Activated naive CD8-positive, alpha-beta T cell treated with anti-CD3 and anti-CD28 coated beads, Interleukin-2, amount 50 U/mL, for 16 hours (primary cell): ENCODE measurements at places on chromosomes 12 and 14.
A peak's percentile ranks its signal among the peaks of the same experiment; 100 is the strongest.

GRCh38 chr12:92055877-92056276 is 89.8 kb downstream of the BTG1 start:
- peak; percentile 36 for DNase-seq

- no peak for DNase-seq
Measured at GRCh38 chr14:100906420-100906819, 2.9 kb upstream of the RTL1 start.

DNA sequence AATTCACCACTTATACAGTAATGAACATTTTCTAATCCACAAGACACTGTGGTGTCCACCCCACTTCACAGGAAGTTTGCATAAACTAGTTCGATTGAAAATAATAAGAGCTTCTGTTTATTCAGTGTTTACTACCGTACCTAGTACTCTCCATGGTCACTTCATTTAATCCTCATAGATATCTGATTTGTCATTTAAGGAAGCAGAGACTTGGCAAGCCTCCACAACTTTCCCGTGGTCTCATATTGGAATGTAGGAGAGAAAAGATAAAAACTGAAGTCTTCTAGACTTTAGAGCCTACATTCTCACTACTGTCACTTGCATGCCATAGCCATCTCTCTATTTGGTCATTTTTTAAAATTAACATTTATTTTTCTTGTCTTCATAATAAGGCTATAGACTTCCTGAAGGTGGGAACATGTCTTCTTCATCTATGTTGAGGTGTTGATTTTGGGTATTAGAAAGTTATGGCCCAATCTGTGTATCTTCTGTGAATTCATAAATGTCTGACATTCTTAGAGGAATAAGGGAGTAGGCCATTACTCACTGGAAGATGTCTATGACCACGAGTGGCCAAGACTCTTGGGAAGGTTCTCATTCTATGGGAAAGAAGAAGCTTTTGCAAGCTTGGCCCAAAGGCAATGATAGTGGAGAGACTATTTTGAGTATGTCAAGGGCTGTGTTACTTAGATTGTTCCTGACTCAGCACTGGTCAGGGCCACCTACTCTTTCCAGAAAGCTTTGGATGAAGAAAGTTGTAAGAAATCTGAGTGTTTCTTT is 423.7 kb downstream of the LRIG3 start:
- DNase-seq = no peak

GRCh38 chr14:71006200-71006563 is 98.9 kb downstream of the PCNX1 start:
- DNase-seq = no peak

DNA sequence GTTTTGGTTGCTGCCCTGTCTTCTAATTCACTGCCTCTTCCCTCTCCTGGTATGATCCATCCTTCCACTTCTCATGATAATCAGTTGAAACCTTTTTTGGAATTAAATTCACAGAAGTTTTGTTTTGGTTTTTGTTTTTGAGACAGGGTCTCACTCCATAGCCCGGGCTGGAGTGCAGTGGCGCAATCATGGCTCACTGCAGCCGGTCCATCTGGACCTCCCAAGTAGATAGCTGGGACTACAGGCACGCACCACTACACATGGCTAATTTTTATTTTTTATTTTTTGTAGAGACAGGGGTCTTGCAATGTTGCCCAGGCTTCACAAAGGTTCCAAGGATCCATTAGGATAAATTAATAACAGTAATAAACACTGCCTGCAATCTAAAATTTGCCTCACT is 164.3 kb downstream of the PRKCH start:
- no peak for DNase-seq

DNA sequence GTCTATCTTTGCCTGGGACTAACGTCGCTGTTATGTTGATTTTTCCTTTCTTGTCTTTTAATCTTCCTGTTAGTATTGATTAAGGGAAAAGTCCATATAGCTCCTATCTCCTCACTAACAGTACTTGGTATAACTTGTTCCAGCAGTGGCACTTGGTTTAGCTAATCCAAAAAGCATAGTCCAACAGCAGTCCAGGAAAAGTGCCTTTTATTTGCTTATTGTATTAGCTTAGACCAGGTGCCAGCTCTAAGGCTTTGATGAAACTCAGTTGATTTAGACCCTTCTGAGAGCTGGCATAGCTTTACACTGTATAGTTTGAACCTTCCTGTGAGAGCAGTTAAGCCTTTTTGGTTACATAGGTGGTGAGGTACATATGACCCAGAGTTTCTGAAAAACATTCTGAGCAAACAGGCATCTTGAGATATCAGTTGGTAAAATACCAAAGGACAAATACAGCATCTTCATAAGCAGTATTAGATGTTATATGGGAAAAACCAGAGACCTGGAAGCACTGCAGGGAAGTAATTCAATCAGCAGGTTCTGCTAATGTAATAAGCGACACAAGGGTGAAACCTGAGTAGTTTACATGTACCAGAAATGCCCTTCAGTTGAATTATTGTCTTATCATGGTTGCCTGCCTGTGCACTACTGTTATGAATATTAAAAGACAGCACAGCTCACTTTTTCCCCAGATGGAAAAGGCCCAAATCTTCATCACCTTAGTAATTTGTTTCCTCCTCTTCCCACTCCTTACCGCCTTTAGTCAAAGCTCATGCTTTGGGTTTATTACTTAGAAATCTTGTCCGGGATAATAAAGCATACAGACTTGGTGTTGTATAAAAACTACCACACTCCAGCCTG is 13.0 kb downstream of the PELI2 start:
- DNase-seq = no peak

DNA sequence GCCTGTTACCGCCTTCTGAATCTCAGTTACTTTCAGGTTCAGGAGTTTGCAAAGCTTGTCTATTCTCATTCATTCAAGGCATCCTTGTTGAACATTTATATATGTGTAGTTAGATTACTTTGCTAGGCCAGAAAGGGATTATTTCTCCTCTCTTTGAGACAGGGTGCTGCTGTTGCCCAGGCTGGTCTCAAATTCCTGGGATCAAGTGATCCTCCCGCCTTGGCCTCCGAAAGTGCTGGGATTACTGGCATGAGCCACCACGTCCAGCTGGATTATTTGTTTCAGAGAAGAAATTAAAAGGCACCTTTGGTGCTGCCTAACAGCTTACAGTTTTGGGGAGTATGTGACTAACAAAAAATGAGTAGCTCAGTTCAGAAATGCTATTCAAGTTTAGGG is 772 bp downstream of the CHURC1 start:
- no peak for DNase-seq

- DNase-seq = no peak
Measured at GRCh38 chr14:58946431-58946830, 242.0 kb upstream of the DAAM1 start.

DNA sequence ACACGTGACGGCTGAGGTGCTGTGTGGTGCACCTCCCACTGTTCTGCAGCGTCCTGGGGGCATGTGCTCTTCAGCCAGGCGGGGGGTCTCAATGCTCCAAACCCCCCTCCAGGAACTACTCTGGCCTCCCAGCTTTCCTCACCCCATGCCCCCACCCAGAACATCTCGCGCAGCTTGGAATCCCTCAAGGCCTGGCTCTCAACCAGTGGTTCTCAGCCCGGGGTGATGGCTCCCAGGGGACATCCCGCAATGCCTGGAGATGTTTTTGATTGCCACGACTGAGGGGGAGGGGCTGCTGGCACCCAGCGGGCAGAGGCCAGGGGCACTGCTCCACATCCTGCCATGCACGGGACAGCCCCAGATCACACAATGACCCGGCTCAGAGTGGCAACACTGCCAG is 78.9 kb upstream of the DICER1 start:
- DNase-seq = no peak

DNA sequence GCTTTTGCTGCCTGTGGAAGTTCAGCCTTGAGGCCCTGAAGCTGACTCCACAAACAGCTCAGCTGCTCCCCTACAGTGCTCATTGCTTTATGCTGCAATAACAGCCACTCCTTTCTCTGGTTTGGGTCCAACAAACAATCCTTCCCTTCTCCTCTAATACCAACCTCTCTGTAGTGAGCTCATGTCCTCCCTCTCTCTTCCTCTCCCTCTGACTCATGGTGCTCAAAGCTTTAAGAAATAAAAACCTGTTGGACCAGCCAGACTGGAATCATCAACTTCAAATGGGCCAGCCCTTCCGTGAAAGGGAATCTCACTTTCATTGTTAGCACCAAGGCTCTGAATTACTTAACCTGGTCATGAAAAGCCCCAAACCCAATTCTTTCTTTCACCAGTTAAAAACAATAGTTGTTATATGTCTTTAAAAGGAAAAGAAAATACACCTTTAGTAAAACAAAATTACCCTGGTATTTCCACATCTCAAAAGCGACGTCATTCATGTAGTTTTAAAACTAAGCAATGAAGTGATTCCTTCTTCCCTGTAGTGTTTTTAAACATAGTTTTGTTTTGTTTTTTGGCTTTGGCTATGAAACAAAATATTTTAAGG is 126.4 kb downstream of the DUSP6 start:
- no peak for DNase-seq

DNA sequence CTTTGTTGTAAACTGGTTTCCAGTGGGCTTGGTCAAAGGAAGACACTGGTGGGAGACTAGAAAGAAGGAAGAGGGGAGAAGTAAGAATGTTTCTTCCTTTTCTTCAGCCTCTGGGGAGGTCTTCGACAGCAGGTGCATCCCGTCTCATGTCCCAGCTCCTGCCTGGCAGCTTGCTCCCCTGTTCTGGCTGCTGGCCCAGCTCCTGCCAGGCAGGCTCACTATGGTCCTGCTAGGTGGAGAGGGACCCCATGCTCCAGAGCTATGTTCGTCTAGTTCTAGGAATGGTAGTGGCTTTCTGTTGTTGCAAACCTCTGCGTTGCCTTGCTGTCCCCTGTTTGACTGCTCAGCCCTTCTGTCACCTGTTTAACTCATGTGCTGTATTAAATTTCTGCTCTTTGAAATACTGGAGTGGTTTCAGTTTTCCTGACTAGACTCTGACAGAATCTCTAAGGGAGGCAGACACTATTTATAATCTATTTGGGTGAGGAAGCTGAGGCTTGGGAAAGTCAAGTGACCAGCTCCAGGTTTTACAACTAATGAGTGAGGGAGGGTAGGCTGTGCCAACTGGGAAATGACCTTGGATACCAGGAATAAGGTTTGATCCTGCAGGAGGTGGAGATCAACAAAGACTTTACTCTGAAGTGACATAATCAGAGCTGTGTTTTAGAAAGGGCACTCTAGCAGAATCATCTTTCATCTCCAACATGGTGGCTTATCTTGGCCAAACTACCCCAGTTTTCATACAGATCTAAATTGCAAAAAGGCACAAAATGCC is 94.7 kb upstream of the DDHD1 start:
- DNase-seq = no peak

- no peak for DNase-seq
Measured at GRCh38 chr14:90717916-90718315, 98.3 kb downstream of the TTC7B start.

DNA sequence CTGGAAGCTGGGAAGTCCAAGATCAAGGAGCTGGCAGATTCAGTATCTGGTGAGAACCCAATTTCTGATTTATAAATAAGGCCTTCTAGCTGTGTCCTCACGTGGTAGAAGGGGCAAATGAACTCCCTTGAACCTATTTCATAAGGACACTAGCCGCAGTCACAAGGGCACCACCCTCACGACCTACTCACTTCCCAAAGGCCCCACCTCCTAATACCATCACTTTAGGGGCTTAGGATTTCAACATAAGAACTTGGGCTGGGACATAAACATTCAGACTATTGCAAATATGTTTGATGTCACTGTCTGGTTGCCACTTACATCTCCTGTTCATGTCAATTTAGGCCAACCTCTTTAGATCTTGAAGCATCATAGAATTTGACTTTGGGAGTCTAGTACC is 10.8 kb upstream of the CNIH1 start:
- no peak for DNase-seq

GRCh38 chr14:98382662-98383061 is 889.3 kb downstream of the BCL11B start:
- no peak for DNase-seq

DNA sequence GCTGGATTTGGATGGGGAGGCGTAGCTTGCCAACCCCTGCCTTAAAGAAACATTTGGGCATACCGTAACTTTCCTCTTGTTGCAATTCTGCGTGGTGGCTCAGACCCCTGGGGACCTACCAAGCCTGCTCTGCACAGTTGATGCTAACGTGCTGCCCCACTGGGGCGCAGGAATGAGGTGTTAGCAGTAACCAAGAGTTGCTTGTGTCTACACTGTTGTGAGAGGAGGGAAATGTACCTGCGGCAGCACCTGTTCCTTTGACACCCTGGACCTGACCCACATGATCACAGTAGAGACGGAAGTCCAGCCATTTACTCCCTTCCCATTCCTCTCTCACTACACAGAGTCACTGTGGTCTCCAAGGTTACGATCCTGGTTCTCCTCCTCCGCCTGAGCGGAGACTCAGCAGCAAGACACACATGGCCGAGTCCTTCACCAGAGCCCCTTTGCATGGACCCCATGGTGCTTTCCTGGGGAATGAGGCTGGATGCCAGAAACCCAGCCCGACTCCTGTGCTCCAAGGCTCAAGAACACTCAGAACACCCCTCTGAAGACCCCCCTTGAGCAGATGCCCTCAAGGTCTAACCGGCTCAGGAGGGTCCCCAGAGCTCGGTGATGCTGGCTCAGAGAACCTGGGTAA is 84.8 kb downstream of the FBXL14 start:
- no peak for DNase-seq

- DNase-seq = no peak
Measured at GRCh38 chr12:51361161-51362016, 14.9 kb upstream of the CELA1 start.

- peak; percentile 25 for DNase-seq
Measured at GRCh38 chr14:52313903-52314594, at the start of gene PTGER2. Gene PTGER2 (plus strand): TSS chr14:52314312. CDS start chr14:52314549, 237 bp downstream.

DNA sequence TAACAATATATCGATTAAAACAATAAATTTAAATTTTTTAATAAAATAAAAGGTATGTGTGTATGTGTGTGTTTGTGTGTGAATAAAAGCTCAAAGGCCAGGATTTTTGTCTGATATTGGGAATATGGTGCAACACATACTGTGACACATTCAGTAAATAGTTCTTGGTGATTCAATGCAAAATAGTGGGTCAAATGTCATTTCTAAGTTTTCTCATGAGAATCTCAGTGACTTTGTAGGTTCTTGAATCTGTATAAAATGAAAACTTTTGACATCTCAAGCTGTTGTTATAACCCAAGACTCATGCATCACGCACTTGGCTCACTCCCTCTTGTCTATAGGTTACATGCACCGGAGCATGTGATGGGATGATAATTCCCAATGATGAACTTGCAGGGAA is 16.2 kb upstream of the MED6 start:
- DNase-seq = no peak

DNA sequence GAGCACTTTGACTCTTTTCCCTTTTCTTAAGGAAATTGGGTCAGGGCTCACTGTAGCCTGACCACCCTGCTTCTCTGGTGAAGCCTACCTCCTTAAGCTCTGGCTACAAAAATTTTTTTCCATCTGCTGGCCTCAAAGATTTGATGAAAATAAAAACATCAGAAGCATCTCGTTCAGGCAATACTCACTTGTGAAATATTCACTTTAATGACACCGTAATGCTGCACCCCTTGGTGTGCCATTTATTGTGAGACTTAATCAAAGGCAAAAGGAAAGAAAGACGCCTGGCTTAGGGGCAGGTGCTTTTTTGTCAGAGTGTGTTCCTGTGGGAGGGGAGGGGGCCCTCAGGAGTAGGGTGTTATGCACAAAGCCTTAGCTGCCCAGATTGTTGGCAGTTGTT is 155.0 kb upstream of the TMPO start:
- no peak for DNase-seq
